Fibroblast of the conjunctiva (primary cell): ENCODE measurements at places on chromosomes 7 and 10.

- peak; percentile 26 for DNase-seq
These were observed 327.6 kb downstream of the TNS3 start for GRCh38 chr7:47254081-47254977.

DNA sequence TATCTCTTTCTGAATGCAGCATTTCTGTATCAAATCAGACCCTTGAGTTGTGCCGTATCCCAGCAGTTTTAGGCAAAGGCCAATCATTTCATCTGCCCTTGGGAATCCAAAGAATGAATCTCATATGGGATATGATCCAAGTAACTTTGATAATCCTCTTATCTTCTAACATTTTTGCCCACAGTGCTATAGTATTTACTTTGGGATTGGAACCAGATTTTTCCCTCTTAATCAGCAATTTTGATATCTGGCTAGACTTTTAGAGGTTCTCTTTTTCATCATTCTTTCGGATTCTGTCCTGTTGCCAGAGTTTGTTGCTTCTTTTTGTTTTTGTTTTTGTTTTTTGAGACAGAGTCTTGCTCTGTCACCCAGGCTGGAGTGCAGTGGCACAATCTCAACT is 118.0 kb downstream of the NRF1 start:
- DNase-seq = no peak

GRCh38 chr10:96129387-96130325 is at the start of gene ZNF518A:
TSS of gene ZNF518A (plus strand) at chr10:96130297. CDS start at chr10:96156323, 26,026 bp downstream.
- DNase-seq = peak; percentile 92

DNA sequence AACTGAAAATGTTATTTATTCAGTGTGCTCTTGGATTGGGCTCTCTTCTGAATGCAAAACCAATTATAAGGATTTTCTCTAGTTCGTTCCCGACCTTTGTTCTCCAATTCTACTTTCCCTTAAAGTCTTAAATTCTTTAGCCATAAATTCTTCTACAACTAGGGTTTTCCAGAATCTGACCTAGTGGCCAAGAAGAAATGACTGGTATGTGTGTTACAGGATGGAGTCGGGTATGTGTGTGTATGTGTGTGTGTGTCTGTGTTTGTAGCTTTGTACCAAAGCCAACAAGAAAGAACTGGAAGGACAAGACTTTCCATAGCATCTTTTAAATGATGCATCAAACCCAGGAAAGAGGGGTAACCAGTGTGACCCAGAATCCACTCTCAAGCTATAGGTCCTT is 25.8 kb upstream of the LEP start:
- DNase-seq = peak; percentile 67

DNA sequence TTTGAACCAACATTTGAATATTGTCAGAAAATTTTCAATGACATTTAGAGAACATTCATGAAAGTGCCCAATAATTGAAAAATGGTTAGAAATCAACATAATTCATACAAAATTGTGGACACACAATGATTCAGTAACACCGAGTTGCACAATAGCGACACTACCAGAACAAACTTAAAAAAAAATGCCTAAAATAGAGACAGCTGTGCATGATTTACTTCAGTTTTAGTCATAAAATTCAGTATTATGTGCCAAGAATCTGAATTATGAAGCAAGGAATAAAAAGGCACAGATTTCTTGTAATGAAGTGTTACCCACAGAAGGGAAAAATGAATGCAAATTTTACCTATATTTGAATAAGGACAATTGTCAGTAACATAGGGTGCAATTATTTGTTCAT is 396.0 kb downstream of the SEMA3D start:
- DNase-seq = peak; percentile 54
